Nucleus accumbens (tissue), 56 donors: ENCODE measurements at places on chromosomes 1 and 21.

DNA sequence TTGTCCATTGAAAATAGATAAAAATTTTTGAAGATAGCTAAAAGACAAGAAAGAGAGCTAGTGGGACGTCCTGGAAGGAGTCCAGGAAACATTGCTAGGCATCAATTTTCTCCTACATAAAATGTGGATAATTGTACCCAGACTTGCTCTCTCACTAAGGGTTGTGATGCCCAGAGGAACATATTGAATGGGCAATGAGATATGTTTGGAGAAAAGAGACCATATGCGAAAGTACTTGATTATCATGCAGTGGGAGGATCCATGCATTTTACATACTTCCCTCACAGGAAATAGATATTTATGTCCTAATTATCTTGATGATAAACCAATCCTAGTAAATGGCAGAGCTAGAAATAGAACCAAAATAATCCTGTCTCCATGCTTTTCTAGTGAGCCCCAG lies 108.4 kb upstream of the TNR start:
- no peak for DNase-seq

- no peak for DNase-seq
Measured at GRCh38 chr1:81808760-81809159, 8.0 kb downstream of the ADGRL2 start.

- DNase-seq: no peak
Measured at GRCh38 chr1:113983826-113984225, 4.6 kb downstream of the OLFML3 start.

- DNase-seq: no peak
Measured at GRCh38 chr1:233497679-233498078, 116.2 kb upstream of the KCNK1 start.

GRCh38 chr21:28269173-28269572 lies 723.5 kb downstream of the LTN1 start:
- DNase-seq: no peak

- no peak for DNase-seq
Measured at GRCh38 chr1:240712014-240712731, 100.2 kb upstream of the GREM2 start.
